ENCODE measurements at places on chromosomes 16 and 17. TPM values are rescaled to one million over a fixed set of nuclear protein-coding genes. Genes with fewer than 3 reads are reported as not detected.

TBC1D3 gene
- not detected for total RNA-seq

OTOP3 gene
- total RNA-seq, result not detected

ALOX15B gene
- total RNA-seq, result 0.33 TPM

ACSF3 gene
- 30.5 TPM for total RNA-seq

ZNF469 gene
- 0.35 TPM for total RNA-seq

CA7 gene
- total RNA-seq, result 0.27 TPM

HAGHL gene
- total RNA-seq, result 31.6 TPM

SAMD14 gene
- total RNA-seq, result 2.8 TPM

DCAKD gene
- total RNA-seq, result 113 TPM

All from cardiac muscle cell (in vitro differentiated cells and primary cell).